ENCODE measurements at places on chromosomes 3 and 15.

DNA sequence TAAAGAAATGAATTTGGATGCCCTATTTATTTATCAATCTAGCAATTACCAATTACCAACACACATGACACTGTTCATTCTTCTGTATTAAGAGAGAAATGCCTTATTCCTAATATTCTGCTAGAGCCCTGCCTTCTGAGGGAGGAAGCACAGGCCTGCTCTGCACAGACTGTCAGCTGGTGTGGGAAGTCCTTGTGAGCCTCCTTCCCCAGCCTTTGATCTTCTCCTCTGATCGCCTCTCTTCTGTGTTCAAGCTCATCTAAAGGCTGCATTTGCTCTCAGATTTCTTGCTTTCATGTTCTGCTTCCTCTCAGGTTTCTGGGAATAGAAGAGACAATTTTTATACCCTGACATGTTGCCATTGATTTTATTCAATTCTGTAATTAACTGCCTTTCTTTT is 290.6 kb upstream of the UMPS start:
- DNase-seq, result no peak

DNA sequence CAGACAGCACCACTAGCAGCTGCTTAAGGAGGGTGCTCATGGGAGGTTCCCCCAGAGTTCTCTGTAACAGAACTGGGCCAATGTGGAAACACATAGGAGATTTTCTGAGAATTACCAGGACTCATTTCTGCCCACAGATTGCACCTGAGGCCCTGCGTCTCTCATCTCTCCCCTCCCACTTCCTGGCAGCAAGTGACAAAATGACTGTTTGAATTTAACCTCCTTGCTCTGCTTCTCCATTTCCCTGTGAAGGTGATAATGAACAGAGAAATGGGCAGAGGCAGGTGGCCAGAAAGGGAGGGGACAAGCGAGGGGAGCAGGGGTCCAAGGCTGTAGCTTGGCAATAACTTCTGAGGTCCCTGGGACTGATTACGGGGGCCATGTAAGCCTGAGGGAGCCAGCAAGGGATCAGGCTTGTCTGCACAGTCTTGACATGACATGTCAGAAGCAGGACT is 8.0 kb downstream of the EPHB1 start:
- no peak for DNase-seq

DNA sequence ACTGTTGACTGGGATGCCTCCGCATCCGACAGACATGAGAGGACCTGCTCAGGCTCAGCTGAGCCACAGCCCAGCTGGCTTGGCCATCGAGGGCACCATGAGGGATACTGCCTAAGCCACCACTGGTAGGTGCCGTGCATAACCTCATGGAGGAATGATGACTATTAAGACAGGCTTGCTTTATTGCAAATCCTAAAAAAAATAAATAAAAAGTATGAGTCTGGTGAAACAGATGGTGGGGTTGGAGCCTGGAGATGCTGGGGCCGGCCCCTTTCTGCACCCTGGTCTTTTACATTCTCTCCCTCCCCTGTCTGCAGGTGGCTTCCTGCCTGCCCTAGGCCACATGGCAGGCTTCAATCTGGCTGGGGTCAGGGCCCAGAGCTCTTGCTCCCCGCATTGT is 24.0 kb upstream of the RAD18 start:
- DNase-seq, result no peak

DNA sequence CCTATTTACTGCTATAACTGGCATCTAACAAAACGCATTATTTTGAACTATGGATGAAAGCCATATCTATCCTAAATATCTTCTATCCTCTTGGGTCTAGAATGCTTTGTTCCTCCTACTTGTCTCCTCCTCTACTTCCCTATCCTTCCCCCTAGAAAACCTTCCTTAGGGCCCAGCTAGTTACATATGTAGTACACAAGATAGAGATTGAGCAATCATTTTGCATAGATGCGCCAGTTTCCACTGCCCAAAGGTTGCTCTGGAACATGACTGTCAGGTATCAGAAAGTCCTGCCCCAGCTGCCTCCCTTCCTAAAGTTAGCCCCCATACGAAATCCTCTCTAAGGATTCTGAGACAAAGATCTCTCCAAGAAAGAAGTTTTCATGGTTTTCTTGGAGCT is 55.1 kb downstream of the GPR160 start:
- DNase-seq, result no peak

GRCh38 chr3:13353936-13354542 is 66.1 kb downstream of the NUP210 start:
- DNase-seq, result no peak

DNA sequence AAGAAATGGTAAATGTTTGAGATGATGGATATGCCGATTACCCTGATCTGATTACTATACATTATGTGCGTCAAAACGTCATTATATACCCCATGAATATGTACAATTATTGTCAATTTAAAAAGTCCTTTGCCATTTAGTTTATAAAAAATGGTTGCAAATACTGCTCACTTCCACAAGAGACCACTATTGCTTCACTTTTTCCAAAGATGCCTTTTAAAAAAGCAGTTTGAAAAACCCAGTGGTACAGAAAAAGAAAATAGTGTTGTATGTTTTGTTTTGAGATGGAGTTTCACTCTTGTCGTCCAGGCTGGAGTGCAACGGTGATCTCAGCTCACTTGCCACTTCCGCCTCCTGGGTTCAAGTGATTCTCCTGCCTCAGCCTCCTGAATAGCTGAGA is 39.3 kb downstream of the EDEM1 start:
- no peak for DNase-seq

GRCh38 chr3:123340336-123340735 is 108.6 kb downstream of the ADCY5 start:
- DNase-seq, result no peak

DNA sequence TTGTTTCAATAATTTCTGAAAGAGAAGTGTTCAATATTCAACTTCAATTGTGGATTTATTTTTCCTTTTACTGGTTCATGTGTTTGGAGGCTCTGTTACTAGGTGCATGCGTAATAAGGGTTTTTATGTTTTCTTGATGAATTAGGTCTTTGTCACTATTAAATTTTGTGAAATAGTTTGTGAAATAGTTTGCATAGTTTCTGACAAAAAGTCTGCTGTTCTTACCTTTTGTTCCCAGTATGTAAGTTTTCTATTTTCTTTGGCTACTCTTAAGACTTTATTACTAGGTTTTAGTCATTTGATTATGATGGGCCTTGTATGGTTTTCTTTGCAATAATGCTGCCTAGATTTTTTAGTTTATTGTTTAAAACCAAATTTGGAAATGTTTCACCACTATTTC is 38.0 kb downstream of the MEF2A start:
- DNase-seq, result no peak
